Glutamatergic neuron (in vitro differentiated cells): ENCODE measurements at places on chromosomes 4 and X. TPM values are rescaled to one million over a fixed set of nuclear protein-coding genes. Genes with fewer than 3 reads are reported as not detected.
A peak's percentile ranks its signal among the peaks of the same experiment; 100 is the strongest.

TADA2B gene
- total RNA-seq, result 14.3 TPM

PAGE4 gene
- not detected for total RNA-seq

GRCh38 chr4:170853422-170854021 lies 763.8 kb upstream of the AADAT start:
- H3K27me3 ChIP-seq, result peaks cover 2% of the 10 kb centered on the region
- H3K4me1 ChIP-seq, result no peaks in the 10 kb centered on the region
- H3K4me3 ChIP-seq, result no peak overlapping the region
- H3K36me3 ChIP-seq, result no peaks in the 10 kb centered on the region
- no peak overlapping the region for H3K27ac ChIP-seq
- peak; percentile 78 for DNase-seq

DNA sequence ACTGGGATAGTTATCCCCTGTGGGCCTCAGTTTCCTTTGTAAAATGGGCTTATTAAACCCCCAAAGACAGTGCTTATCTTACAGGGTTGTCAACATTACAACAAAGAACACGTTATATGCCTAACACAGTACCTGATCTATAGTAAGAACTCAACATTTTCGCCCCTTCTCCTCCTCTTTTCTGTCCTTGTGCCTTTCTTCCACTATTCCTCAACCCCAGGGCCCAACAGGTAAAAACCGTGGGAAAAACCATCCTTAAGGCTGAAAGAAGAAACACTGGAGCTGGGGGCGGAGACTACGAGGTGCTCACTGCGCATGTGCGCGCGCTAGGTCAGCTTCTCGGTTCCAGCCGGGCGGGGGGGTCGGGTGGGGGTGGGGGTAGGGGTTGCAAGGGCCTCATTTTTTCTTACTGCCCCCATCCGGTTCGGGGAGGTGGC lies 426 bp upstream of the XIAP start:
- no peaks in the 10 kb centered on the region for H3K36me3 ChIP-seq
- peaks cover 3% of the 10 kb centered on the region for H3K27me3 ChIP-seq
- peak overlapping the region; percentile 90 for H3K27ac ChIP-seq
- H3K4me3 ChIP-seq, result peak overlapping the region; percentile 91

- H3K27me3 ChIP-seq, result no peaks in the 10 kb centered on the region
- H3K36me3 ChIP-seq, result no peaks in the 10 kb centered on the region
- H3K27ac ChIP-seq, result no peak overlapping the region
- no peaks in the 10 kb centered on the region for H3K4me1 ChIP-seq
- H3K4me3 ChIP-seq, result no peak overlapping the region
Observed at GRCh38 chrX:86237482-86237881, 89.2 kb downstream of the DACH2 start.

GRCh38 chr4:181569553-181569952 lies 673.6 kb upstream of the TENM3 start:
- H3K27me3 ChIP-seq, result peaks cover 6% of the 10 kb centered on the region
- H3K36me3 ChIP-seq, result no peaks in the 10 kb centered on the region
- H3K4me1 ChIP-seq, result peaks cover 26% of the 10 kb centered on the region
- H3K27ac ChIP-seq, result no peak overlapping the region

DNA sequence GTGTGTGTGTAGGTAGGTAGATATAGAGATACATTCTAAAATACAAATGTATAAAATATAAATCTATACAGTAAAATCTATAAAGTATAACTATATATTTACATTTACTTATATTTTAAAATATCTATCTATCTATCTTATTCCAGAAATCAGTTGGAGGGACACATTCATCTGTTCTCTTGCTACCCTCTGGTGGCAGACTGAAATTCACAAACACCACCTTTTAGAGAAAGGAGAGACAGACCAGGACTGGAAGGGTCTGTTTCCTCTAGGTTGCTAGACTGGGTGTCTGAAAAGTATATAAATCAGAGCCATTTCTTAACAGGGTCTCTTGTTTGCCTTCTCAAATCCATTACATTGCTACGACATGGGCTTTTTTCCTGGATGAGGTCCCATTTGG lies 343.0 kb downstream of the OPHN1 start:
- no peaks in the 10 kb centered on the region for H3K4me1 ChIP-seq
- DNase-seq, result no peak
- H3K27ac ChIP-seq, result no peak overlapping the region
- H3K27me3 ChIP-seq, result peaks cover 2% of the 10 kb centered on the region
- no peaks in the 10 kb centered on the region for H3K36me3 ChIP-seq

- H3K4me1 ChIP-seq, result peaks cover 1% of the 10 kb centered on the region
- peak; percentile 59 for DNase-seq
- H3K36me3 ChIP-seq, result no peaks in the 10 kb centered on the region
- H3K27me3 ChIP-seq, result no peaks in the 10 kb centered on the region
- H3K27ac ChIP-seq, result no peak overlapping the region
Observed at GRCh38 chrX:47831788-47832187, 4.9 kb upstream of the ZNF81 start.

GRCh38 chrX:24988314-24988713 lies 27.5 kb downstream of the ARX start:
- DNase-seq, result no peak
- no peaks in the 10 kb centered on the region for H3K27me3 ChIP-seq
